ENCODE measurements at places on chromosomes 16 and 17. TPM values are rescaled to one million over a fixed set of nuclear protein-coding genes. Genes with fewer than 3 reads are reported as not detected.

DNA sequence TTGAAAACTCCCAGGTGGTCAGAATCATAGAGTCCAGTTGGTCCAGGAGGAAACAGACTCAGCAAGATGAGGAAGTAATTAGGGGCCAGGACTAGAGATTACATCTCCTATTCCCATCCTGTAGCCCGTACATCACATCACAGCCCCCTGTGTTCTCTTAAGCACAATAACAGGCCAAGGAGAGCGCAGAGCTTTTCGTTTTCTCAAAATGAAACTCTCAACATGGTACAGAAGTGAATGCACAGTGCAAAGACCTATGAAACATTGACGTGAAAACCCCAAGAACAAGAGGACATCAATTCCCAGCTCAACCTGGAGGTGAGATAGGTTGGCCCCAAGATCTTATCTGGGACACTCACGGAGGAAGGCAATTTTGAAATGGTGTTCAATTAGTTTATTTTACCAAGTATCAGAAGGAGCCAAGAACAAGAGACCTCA lies 9.0 kb downstream of the PIK3R5 start:
- DNase-seq: no peak

GRCh38 chr17:13024526-13025257 lies 6.9 kb upstream of the ELAC2 start:
- DNase-seq: peak; percentile 61

DNA sequence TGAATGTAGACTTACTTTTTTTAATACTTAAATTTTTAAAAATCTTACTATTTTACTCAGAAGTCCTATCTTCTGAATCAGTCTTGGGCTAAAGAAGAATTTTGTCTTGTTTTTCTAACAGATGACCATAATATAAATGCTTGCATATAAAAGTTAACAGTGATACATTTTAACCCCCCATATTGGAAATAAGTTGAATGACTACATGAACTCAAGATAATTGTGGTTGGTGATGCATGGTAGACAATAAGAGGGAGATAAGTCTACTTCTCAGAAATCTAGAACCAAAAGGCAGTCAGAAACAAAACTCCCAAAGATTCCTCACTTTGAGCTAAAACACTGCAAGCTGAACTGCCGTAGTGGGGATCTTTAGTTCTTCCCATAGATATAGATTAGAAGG lies 868.4 kb upstream of the SOX9 start:
- no peak for DNase-seq

- DNase-seq: no peak
These were observed 59.0 kb downstream of the ANKFY1 start for GRCh38 chr17:4204710-4205173.

NKD1 gene
- total RNA-seq: 0.87 TPM

TEKT5 gene
- not detected for total RNA-seq

NTN1 gene
- total RNA-seq: 0.54 TPM
